SJSA1 (cell line): ENCODE measurements at places on chromosomes 11 and 22. TPM values are rescaled to one million over a fixed set of nuclear protein-coding genes. Genes with fewer than 3 reads are reported as not detected.

The OR6A2 gene
- total RNA-seq: not detected in 2 replicates

The AKIP1 gene
- 24.8 and 37.9 TPM in 2 replicates for total RNA-seq

GRCh38 chr22:26095256-26095956 lies 73.9 kb upstream of the SEZ6L start:
- no peak for DNase-seq

GRCh38 chr11:28460348-28460747 lies 352.2 kb downstream of the METTL15 start:
- no peak for DNase-seq

DNA sequence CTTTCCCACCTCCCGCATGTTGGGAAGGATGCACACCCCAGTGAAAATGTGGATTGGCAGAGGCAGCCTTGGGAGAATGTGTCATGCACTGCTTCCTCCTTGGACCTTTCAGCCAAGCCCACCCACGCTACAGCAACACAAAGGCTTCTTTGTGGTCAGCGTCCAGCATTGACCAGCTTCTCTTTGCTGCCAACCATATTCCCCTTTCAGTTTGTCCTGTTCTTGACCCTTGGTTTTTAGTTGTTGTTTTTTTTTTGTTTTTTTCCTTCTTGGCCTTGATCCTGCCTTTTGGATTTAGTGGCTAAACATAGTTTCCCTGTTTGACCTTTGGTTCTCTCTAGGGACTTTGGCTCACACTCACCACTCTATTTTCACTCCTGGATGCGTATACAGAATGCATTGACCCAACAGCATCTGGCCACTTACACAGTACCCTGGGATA lies 573.6 kb downstream of the INSC start:
- peak; percentile 95 for DNase-seq

The MFNG gene
- total RNA-seq: not detected in 2 replicates

DNA sequence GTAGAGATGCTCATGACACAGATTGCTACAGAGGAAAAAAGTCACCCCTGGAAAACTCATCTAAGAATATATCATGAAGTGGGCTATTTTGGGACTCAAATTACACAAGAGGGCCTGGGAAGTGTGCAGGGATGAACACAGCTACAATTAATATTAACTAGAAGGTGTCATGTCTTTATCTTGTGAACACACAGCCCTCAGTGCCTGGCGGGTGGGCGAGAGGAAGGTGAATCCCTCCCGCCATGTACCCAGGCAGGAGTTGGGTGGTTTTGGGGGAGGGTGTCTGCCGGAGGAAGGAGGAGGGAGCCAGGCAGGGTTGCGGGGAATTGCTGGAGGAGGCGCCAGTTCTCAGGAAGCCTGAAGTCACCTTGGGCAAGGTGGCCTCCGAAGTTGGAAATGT lies 5.1 kb upstream of the FAM83F start:
- DNase-seq: no peak

GRCh38 chr22:11253000-11253511 lies 4274.9 kb upstream of the OR11H1 start:
- DNase-seq: peak; percentile 30

The OR4A16 gene
- total RNA-seq: not detected in 2 replicates
